T-helper 1 cell (primary cell): ENCODE measurements at places on chromosomes 5 and 9.

- DNase-seq, result no peak
These were observed 859.1 kb upstream of the ARRDC3 start for GRCh38 chr5:92242170-92242569.

- DNase-seq, result no peak
These were observed 192.6 kb upstream of the ACTBL2 start for GRCh38 chr5:57675236-57675635.

GRCh38 chr5:62767077-62767476, 188.5 kb downstream of the LRRC70 start:
- DNase-seq, result no peak

DNA sequence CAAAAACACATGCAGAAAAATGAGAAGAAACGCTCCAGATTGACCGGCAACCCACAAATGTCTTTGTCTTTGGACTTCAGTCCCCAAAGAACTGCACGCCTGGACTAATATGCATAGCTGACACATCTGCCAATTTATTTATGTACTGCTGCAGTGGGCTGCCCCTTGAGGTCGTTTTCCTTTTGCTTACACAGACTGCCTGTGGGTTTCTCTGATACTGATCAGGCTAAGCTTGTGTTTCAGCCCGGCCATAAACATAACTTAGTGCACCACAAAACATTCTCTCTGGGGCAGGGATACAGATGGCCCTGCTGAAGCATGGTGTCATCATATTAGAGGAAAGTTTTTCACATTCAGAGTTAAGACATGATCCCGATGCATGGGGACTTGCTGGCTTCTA, 75.4 kb downstream of the NUDT12 start:
- DNase-seq, result no peak

- DNase-seq, result no peak
These were observed 24.1 kb downstream of the UBE2QL1 start for GRCh38 chr5:6472792-6473191.

- no peak for DNase-seq
These were observed 72.9 kb downstream of the RFK start for GRCh38 chr9:76321195-76321828.

DNA sequence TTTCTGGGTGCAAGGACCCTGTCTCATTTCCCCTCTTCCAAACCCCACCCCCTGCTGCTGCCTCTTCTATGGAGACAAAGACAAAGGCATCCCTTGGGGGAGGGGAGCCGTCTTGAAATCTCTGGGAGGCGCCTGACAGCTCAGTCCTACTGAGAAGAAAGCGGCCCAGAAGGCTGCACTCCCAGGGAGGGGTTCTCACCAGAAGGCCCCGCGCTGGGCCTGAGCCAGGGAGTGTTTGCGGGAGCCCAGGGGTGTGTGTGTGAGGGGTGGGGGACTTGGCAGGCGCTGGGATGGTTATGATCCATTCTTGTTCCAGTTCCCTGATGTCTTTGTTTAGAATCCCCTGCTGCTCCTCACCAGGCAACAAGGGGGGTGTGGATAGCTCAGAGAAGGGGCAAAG, 45.7 kb upstream of the ALDH1B1 start:
- DNase-seq, result no peak

DNA sequence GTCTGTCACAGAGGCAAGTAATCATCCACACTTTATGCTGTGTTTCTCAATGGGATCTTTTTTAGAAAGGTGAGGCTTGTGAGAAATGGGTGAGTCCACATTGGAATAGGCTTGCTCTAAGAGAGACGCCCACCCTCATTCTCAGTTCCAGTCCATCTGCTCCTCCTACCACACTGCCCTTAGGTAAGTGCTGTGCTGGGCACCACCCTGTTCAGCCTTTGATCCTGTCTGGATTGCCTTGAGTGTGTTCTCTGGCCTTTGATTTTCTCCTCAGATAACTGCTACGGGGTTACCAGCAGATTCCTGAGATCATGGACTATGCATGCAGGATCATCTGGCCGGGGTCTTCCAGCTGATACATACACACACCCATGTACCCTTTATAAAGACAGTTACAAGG, 328.6 kb downstream of the KDM4C start:
- DNase-seq, result no peak

DNA sequence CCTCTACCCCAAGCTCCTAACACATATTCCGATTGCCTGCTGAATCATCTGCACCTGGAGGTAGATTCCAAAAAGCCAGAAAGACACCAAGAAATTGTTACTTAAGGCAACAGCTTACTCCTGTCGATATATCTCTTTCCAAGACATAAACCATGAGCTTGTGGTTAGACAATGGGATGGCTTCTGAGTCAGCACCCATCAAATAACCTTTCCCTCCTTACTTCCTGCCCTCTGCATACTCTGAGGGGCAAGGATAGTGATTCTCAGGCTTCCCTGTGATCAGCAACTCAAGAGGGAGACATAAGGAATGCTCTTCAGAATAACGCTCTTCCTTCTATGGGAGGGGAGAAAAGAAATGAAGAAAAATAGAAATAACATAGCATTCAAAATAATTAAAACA, 70.9 kb downstream of the TMEM215 start:
- no peak for DNase-seq

- DNase-seq, result no peak
These were observed 420.6 kb upstream of the TYRP1 start for GRCh38 chr9:12272471-12273120.

DNA sequence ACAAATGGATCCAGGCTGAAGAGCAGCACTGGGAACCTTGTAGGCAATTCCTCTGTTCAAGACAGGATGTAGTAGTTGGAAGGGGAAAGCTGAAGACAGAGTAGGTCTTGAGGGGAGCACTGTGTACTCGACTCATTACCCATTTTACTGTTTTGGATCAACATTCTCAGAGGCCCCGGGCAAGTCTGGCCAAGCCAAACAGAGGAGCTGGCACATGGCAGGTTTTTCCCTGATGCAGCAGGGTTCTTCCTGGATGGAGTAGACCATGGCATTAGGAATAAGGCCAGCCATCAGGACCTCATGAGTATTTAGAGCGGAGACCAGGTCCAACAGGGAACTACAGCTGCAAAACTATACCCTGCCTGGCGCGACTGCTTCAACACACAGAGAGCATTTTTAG, 4.4 kb downstream of the SVEP1 start:
- no peak for DNase-seq
